ENCODE measurements at places on chromosomes 4 and X.

DNA sequence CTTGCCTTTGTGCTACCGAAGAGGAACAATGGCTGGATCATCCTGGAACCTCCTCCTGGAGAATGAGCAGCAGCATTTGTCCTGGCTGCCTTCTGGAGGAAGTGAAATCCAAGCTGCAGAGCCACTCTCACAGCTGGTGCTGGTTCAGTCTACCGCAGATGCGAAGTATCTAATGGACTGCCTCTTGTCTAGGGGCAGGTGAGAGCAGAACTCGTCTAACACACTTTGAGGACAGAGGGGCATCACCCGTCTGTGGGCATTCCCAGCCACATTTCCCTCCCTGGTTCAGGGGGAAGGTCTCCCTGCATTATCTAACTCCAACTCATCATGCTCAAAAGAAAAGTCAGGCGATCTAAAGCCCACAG, 338.2 kb upstream of the GATB start:
- DNase-seq = no peak

GRCh38 chrX:106931831-106932491, 11.8 kb downstream of the CLDN2 start:
- no peak for DNase-seq

- peak; percentile 86 for DNase-seq
These were observed 9.2 kb upstream of the FAM53A start for GRCh38 chr4:1693131-1693896.

DNA sequence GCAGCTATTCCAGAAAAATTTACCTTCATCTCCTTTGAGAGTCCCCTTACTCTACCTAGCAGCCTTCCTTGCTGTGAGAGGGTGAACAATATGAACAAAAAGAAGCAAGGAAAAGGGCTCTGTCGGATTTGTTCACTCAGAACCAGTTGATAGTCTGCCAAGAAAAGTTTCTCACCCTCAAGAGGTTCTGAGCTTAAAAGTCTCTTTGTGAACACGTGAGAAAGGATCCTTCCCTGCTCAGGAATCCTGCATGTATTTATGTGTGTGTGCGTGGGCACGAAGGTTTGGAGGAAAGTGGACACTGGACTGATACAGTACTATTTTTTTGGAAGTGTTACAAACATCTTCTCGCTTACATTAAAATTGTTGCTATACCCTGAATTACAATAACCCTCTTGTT, 178.6 kb upstream of the JADE1 start:
- DNase-seq = no peak

DNA sequence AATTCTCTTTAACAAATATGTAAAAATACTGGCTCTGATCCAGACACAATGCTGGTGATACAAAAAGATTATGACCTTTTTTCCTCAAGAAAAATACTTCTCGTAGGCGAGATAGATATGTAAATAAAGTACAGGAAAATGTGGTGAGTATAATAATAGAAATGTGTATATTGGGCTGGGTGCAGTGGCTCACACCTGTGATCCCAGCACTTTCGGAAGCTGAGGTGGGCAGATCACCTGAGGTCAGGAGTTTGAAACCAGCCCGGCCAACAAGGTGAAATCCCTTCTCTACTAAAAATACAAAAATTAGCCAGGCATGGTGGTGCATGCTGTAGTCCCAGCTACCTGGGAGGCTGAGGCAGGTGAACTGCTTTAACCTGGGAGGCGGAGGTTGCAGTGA, 55.0 kb downstream of the MRPL1 start:
- no peak for DNase-seq
